Stomach (tissue), 19 donors: ENCODE measurements at places on chromosomes 11 and 22.

GRCh38 chr11:72231396-72232259, 7.1 kb downstream of the INPPL1 start:
- no peak for DNase-seq

- no peak for DNase-seq
Observed at GRCh38 chr22:25100948-25101347, 98.7 kb upstream of the CRYBB3 start.

GRCh38 chr22:32992821-32993220, 65.4 kb downstream of the SYN3 start:
- no peak for DNase-seq

- DNase-seq, result no peak
Observed at GRCh38 chr11:126592496-126593410, 237.3 kb downstream of the ST3GAL4 start.

DNA sequence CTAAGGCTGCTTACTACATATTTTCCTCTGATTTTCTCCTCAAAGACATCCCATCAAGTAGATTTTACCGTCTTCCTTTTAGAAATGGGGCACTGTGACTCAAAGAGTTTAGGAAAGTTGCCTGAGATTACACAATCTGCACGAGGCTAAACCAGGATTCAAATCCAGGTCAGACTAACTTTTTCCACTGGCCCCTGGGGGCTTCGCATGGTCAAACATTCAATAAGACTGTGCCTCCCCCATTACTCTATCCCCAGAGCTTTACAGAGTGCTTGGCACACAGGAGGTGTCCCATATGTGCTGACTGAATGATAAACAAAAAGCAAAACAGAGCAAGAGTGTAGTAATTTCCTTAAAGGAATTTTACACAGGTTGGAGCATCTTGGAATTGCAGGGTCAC, 118.1 kb upstream of the TEAD1 start:
- DNase-seq, result no peak

DNA sequence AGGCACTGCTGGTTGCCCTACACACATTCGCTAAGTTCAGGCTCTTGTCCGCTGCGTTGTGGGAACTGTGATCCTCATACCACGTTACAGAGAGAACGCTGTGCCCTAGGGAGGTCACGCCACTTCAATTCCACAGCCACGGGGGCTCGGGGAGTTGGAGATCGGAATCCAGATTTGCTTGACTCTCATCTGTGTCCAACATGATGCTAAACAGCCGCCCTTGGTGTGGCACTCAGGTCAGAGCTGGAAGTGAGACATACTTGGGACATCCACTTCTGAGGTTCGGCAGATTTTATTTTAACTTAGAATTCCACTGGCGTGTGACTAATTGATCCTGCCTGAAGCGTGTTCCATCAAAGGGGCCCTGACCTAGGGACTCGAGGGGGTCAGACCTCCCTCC, 41.7 kb downstream of the RIBC2 start:
- DNase-seq, result no peak

DNA sequence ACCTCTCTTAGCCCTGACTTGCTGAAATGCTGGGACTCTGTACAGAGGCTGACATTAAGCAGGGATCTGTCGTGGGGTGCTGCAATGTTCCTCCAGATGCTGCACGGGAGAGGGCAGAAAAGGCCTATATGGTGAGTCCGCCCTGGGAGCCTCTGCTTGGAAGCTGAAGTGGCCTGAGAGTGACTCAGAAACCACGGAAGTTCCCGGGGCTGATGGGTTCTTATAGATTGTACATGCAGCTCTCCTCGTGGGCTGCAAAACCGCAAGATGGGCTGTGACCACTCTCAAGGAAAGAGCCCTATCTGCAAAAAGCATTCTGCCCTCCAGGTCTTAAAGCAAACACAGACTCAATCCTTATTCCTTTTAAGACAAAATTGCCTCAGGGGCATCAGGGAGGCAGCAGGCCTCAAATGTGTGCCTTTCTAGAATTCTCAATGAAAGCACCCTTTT, 5.8 kb upstream of the SLC43A3 start:
- no peak for DNase-seq

GRCh38 chr11:120666121-120666639, 154.6 kb downstream of the GRIK4 start:
- no peak for DNase-seq

- no peak for DNase-seq
Observed at GRCh38 chr11:120784566-120785251, 239.2 kb upstream of the TBCEL start.

DNA sequence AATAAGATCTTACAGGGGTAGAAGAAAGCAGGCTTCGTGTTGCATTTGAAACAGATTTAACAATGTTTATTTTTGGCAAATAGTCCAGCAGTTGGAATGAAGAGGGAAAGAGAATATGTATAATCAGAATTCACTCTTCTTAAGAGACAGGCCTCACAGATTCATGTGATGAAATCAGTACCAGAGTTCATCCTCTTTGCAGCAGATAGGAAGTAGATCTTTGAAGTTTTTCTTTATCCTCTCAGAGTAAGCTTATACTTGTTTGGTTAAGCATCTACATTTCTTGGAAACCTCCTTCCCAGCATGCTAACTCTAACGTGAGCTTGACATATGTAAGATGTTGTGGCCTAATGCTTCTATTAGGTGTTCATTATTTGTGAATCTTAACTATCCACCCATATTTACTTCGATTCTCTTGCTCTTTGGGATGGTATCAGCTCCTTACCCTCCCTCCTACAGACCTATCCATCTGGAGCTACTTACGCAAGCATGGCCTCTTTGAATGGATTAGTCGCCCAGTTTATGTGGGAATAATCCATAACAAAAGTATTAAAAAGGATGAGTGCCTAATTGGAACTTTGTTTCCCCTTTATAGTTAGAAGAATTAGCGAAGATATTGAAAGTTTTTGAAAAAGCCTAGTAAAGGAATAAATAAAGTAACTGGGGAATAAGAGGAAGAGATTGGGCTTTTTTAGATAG, 80.1 kb downstream of the PRMT3 start:
- DNase-seq, result no peak

GRCh38 chr11:47905358-47906059, 57.4 kb upstream of the NUP160 start:
- no peak for DNase-seq

- peak; percentile 69 for DNase-seq
Observed at GRCh38 chr11:128324531-128325141, 262.7 kb downstream of the ETS1 start.

DNA sequence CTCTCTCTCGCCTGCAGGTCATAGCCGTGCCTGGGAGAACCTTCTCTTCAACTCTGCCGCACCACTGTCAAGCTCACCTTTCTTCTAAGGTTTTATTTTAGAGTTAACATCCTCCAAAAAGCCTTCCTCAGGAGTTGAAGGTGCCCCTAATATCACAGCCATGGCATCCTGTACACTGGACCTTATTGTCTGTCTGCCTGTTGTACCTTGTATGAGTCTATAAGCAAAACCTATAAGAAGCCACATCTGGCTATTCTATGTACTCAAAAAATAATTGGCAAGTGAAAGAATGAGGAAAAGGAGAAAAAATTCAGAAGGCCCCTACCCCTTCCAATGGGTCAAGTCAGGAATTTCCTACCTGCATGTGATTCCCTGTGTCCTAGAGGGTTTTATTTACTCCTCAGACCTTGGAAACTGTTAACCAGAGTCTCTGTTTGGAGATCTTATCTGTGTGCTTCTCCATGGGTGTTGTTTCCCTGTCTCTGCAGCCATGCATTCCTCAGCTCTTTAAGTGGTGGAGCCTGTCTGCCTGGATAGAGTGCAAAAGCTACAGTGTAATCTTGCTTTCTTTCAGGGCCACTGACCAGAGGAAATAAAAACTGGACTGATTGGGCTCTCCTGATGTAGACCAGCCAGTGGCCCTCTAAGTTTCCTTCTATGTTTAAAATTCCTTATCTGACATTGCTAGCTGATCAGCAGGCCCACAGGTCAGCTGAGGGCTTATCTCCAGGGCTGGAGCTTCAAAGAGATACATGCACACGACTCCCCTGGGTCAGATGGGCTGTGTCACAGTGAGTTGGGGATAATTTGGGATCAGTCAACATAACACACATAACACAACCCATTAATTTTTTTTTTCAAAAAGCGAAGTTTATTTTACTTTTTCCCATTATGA, 37.6 kb upstream of the TMEM135 start:
- DNase-seq, result peak; percentile 67

GRCh38 chr11:11806074-11806473, 35.7 kb upstream of the USP47 start:
- no peak for DNase-seq

GRCh38 chr11:28983780-28984179, 875.6 kb downstream of the METTL15 start:
- DNase-seq, result no peak

- no peak for DNase-seq
Observed at GRCh38 chr11:117882311-117882905, 6.0 kb upstream of the FXYD6 start.

GRCh38 chr11:57464539-57465181, 4.3 kb downstream of the RTN4RL2 start:
- DNase-seq, result no peak

- DNase-seq, result no peak
Observed at GRCh38 chr11:95086151-95086550, 3.5 kb upstream of the ENDOD1 start.

GRCh38 chr11:123484448-123484847, 54.4 kb downstream of the GRAMD1B start:
- DNase-seq, result no peak

DNA sequence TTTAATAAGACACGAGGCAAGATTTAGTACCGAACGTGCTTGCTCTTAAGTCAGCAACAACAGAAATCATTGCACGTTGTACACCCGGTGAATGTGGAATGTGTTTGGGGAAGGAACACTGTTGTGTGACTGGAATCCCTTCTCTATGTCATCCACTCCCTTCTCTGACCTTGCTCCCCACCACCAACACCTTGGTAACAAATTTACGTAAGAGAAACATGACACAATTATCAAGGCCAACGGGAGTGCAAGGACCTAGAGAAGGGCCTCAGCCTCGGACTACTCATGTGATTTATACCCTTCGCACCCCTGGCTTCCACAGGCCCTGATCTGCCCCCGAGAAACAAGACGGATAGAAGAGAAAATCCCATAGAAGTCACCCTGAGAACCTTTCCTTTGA, 236.2 kb downstream of the LARGE1 start:
- DNase-seq, result no peak

DNA sequence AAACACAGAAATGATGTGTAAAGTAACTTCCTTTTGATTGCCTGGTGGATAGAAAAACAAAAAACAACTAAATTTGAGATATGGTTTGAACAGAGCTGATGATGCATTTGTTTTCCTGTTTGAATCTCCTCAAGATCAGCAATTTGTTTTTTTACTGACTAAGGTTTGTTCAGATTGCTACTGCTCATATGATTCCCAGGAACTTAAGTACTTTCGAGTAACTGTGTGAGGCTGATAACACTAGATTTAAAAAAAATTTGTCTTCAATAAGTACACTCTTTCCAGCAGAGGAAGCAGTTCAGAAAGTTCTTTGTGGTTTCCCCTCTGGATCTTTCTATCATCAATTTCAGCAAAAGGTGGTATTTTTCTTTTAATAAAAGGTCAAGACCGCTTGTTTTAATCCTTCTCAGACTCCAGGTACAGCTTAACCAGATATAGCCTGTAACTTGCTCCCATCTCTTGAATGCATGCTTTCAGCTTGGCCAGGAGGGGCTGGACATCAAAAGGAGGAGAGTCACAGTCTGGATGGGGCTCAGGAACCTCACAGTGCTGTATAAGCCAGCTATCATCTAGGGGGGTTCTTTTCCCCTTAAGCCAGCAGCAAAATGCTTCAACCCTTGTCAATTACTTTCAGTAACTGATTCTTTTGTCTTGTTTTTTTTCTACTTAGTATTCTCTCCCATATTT, 12.3 kb upstream of the MS4A6E start:
- DNase-seq, result no peak

GRCh38 chr11:126123686-126124085, 61.0 kb upstream of the CDON start:
- no peak for DNase-seq

- no peak for DNase-seq
Observed at GRCh38 chr11:77055101-77055561, 11.6 kb upstream of the CAPN5 start.

GRCh38 chr11:10514709-10515108, 26.3 kb downstream of the RNF141 start:
- no peak for DNase-seq
